Aorta (tissue), 5 donors: ENCODE measurements at places on chromosomes 7 and 10. TPM values are rescaled to one million over a fixed set of nuclear protein-coding genes. Genes with fewer than 3 reads are reported as not detected.

DNA sequence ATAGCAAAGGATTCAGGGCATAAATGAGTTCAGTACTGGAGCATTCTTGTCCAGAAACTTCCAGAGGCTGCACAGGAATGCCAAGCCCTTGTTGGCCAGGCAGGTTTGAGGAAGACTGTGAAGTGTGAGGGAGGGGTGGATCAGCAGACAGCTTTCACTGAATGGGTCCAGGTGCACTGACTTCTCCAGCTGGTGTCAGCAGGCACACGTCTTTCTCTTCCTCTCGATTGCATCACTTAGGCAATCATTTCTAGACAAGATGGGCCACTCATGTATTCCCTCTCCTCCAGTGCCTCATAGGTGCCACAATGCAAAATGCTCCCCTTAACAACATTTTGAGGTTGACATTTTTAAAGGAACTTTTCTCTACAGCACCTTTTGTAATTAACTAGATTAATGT is 15.6 kb upstream of the PLEKHS1 start:
- no peak for DNase-seq
- no peak overlapping the region for H3K4me3 ChIP-seq
- no peaks in the 10 kb centered on the region for H3K36me3 ChIP-seq
- no peaks in the 10 kb centered on the region for H3K27me3 ChIP-seq
- H3K4me1 ChIP-seq: no peaks in the 10 kb centered on the region

DNA sequence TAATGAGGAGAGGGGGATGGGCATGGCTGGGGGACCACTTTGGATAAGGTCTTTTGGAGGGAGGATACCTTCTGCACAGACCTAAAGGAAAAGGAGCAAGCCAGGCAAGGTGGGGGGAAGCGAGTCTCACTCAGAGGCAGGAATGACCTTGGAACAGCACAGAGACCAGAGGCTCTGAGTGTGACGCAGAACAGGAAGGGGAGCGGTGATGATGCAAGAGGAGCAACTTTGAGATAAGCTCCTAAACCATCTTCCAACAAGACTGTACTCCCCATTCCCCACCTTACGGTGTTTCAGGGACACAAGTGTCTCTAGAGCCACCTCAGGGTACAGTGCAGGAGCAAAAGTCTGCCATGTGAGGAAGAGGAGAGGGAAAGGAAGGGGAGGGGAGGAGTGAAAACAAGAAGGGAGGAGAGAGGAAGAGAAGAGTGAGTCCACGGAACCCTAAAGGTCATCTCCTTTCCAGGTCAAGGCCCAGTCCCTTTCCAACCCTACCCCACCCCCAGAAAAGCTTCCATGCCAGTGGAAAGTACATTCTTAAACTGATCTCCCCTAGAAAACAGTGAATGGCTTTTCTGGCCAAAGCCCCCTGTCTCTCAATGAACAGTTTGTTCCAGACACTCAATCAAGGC is 54.1 kb downstream of the JAZF1 start:
- H3K27me3 ChIP-seq: no peaks in the 10 kb centered on the region
- no peak for DNase-seq
- H3K4me3 ChIP-seq: no peak overlapping the region
- H3K4me1 ChIP-seq: peaks cover 3% of the 10 kb centered on the region

DNA sequence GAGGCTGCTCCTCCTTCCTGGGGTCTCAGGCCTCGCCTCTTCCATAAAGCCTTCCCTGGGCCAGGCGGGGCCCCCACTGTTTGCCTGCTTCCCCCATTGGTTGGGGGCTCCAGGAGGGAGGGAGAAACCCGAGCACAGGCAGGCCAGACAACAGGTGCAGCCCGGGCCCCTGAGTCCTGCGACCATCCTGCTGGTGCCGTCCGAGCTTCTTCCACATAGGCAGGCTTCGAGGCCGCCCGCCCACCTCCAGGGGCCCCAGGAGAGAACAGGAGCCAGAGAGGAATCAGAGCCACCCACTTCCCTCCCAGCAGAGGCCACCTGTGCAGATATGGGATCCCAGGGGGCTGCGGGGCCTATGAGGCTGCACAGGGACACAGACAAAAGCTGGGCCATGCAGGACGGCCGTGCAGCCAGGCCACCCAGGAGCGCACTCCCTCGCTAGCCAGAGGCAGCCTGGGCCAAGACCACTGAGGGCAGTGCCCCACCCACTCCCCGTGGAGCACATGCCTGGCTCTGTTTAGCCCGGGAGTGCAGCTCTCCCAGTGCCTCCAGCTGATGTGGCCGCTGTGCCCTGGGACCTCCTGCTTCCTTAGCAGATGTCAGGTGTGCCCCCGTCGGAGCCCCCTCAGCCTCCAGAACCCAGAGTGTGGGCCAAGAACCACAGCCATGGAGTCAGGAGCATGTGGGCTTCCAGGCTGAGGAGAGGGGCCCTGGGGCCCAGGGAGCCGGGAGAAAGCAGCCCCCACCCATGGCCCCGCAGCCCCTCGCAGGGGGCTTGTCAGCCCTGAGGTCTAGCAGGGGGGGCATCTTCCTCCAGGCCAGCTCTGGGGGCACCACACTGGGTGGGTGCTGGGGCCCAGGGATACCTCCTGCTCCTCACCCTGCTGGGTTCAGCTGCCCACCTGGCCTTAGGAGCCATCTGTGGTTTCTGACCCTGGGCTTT is 59.9 kb upstream of the INPP5A start:
- DNase-seq: peak; percentile 65
- H3K27me3 ChIP-seq: no peaks in the 10 kb centered on the region
- no peaks in the 10 kb centered on the region for H3K4me1 ChIP-seq

DNA sequence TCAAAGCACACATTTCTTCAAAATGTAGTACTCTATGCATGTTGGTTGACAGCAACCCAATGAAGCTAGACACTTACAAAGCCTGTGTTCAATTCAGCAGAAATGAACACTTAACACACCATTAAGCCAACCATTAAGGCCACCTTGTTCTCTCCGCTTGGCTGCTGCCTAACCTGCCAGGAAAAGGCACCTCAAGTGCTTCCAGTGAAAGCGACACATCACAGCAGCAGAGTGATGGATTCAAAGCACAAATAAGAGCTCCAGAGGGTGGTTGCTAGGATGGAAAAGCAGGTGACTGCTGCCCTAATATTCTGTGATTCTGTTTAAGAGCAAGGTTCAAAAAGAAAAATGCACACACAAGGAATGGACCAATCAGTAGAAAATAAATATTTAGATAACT is 81.5 kb upstream of the GNAI1 start:
- no peak overlapping the region for H3K27ac ChIP-seq
- H3K4me3 ChIP-seq: no peak overlapping the region

DNA sequence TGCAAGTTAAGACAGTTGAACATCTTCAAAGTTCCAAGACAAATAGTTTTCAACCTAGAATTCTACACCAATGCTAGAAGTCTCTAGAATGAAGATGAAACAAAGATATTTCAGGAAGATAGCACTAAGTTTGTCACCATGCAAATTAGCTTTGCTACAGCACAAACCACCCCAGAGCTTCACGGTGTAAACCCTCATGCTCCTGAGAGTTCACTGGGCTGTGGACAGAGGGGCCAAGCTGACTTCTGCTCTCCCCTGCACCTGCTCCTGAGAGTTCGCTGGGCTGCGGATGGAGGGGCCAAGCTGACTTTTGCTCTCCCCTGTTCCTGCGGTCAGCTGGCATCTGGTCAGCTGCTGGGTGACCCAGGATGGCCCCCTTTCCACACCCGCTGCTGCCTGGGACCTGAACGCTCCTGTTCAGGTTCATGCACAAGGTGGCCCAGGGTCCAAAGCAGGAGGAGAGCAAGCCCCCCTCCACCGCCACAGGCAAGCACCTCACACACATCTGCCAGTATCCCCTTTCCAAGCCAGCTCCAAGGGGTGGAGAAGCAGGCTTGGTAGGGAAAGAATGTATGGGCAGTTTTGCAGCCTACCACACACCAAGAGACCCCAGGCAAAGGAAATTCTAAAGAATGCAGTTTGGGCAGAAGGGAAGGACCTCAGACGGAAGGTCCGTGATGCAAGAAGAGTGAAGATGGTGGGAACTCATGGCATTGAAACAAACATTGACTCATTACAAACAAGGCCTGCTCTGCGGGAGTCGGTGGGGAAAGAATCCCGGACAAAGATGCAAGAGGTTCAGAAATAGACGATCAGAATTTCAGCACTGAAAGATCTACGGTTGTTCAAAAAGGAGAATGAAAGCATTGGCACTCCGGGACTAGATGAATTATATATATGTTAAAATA is 137.8 kb upstream of the PPP2R2D start:
- no peaks in the 10 kb centered on the region for H3K27me3 ChIP-seq
- H3K4me3 ChIP-seq: no peak overlapping the region
- no peak for DNase-seq
- H3K4me1 ChIP-seq: no peaks in the 10 kb centered on the region
- no peaks in the 10 kb centered on the region for H3K36me3 ChIP-seq
- H3K27ac ChIP-seq: no peak overlapping the region

Gene ITPRID1
- 0.09 TPM for total RNA-seq

Gene OPN4
- not detected for total RNA-seq
